Fibroblast of skin of abdomen (primary cell): ENCODE measurements at places on chromosomes 5 and 9.

GRCh38 chr9:104869811-104870210 lies 58.1 kb downstream of the ABCA1 start:
- DNase-seq, result peak; percentile 37

GRCh38 chr9:90555351-90556057 lies 87.1 kb downstream of the DIRAS2 start:
- DNase-seq, result no peak

DNA sequence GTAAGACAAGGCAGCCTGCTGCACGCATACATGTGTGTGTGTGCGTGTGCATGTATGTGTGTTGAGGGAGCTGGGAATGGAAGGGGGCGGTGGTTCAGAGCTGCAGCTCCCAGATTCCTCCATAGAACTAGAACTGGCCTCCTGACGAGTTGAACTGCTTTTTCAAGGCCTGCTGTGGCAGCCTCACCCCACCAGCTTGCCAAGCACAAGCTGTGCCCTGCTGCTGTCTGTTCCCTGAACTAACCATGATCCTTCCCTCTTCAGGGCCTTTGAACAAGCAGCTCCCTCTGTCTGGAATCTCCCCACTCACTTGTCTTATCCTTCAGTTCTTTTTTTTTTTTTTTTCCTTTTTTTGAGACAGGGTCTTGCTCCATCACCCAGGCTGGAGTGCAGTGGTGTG lies 22.6 kb downstream of the LRSAM1 start:
- DNase-seq, result no peak

- DNase-seq, result no peak
These were observed 46.5 kb upstream of the MCTP1 start for GRCh38 chr5:95331358-95331757.

DNA sequence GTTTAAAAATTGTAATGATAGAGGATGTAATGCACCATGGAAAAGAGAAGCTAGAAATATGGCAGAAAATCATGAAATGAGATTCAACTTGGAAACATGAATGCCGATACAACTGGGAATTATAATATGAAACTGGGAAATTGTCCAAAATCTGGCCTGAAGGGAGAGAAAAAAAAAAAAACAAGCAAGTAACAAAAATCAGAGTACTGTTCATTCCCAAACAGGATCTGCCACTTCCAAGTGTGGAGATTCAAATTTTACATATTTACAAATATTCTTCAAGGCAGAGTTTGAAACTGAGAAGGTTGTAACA lies 56.6 kb upstream of the MOCS2 start:
- peak; percentile 20 for DNase-seq

- no peak for DNase-seq
These were observed 1.9 kb upstream of the LHX2 start for GRCh38 chr9:124009531-124010217.

GRCh38 chr9:33146298-33146697 lies 20.8 kb downstream of the B4GALT1 start:
- DNase-seq, result no peak

DNA sequence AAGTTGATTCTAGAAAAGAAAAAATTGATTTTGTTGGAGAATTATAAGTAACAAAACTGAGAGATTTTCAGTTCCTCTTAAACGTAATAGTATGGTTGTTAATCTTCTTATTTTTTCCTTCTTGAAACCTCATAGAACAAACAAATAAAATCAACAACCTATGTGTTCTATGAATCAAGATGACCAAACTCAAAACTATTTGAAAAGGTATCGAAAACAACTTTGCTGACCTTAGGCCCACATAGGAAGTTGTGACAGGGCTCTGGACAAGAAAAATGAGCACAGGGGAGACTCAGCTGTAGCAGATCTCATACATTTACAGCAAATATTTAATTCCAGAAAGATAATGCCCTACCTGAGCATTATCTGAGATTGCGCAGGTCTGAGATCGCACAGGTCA lies 169.4 kb upstream of the CCNH start:
- DNase-seq, result no peak

- no peak for DNase-seq
These were observed 338.2 kb upstream of the ITGA1 start for GRCh38 chr5:52449516-52449915.

DNA sequence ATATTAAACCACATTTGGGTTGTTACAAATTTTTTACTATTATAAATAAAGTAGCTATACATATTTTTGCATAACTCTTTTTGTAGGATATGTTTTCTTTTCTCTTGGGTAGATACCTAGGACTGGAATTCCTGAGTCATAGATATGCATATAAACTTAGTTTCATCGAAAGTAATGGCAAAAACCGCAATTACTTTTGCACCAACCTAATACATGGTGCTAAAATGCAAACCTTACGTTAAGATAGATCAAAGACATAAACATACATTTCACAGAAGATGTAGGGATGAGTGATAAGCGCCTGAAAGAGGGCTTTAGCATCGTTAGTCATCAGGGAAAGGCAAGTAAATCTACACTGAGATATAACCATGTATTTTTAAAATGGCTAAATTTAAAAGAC lies 178.4 kb upstream of the EFNA5 start:
- DNase-seq, result no peak

- DNase-seq, result peak; percentile 71
These were observed 497.0 kb upstream of the TUSC1 start for GRCh38 chr9:26175264-26175663.

DNA sequence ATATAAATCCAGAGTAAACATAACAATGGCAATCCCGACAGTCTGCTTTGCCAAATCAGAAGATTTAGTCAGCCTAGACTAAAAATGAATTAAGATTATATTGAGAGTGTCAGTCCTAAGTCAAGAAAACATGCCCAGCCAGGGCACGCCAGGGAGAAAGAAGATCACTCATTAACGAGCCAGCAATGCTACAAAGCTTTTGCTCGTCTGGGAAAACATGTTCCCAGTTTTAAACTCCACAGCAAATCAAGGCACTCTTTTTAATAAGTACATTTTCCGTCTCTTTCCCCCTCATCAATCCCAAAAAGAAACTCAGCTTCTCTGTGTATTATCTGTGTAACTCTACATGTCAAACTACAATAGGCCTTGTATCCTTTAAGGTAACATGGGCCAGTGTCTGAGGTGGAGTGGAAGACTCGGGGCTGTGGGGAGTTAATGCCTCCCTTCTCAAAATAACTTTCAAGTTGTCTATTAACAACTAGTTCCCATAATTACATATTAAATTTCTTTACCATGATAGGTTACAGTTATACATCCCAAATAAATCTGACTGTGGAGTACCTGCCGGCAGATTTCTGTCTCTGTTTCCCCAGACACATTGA lies 40.9 kb downstream of the NFIB start:
- DNase-seq, result no peak

GRCh38 chr9:114060070-114060469 lies 18.0 kb downstream of the AMBP start:
- no peak for DNase-seq

DNA sequence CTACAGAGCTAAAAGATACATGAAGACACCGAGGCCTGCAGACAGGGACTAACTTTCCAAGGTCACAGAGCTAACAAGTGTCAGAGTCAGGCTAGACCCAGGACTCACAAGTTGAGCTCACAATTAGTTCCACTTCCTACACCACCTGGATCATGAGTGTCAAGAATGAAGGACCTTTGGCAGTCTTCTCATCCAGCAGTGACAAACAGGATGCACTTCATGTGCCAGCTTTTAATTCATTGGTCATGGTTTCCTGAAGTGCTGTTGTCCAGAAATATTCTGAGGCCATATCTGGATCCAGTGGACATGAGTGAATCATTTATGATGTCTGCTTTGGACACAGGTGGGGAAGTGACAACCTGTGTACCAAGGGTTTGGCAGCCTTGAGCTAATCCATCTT lies 77.4 kb downstream of the KCNIP1 start:
- no peak for DNase-seq
